GM19239 (cell line): ENCODE measurements at places on chromosomes 5 and 9.
A peak's percentile ranks its signal among the peaks of the same experiment; 100 is the strongest.

GRCh38 chr9:113993838-113994540, 84.1 kb downstream of the AMBP start:
- DNase-seq, result no peak

DNA sequence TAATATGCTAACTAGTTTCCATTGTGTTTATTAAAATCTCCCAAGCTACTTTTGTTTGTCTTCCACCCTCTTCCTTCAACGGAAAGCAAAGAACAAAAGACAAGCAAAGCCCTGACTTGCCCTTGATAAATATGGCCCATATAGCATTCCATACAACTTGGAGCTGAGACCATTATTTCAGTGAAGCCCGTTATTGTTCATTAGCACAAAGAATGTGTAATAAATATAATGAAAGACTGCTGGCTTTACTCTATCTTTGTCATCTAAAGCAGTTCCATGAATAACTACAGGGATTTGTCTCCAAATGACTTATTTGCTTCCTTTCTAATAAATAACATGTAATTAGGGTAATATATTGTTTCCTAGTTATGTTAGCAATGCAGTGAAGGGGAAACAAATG, 270.7 kb upstream of the TLE4 start:
- no peak for DNase-seq

DNA sequence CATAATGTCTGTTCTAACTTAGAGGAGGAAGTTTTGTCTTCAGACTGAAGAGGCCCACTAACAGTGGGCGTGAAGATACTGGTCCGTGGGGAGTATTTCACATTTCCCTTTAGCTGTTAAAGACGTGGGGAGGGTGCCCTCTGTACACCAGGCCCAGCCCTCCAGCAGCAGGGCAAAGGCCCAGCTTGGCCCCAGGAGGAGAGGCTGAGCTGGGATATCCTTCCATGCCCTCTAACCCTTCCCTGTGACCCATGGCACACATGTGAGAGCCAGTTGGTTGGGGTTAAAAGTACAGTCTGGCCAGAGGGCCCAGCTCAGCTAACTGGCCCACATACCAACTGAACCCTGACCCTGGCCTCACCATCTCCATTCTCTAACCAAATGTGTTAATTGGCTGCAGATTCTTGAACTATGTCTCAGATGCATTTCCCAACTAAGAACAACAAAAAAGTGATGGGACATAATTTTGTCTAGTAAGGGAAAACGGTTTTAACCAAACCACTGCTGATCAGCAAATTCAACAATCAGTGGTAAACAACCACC, 74.4 kb downstream of the LHFPL2 start:
- DNase-seq, result no peak

GRCh38 chr9:90801241-90801972, at the start of gene SYK:
Gene SYK, plus strand, starts transcription at chr9:90801819. Its CDS starts 42,080 bp downstream, at chr9:90843899.
- DNase-seq, result no peak

GRCh38 chr5:150142185-150142958, 13.3 kb downstream of the PDGFRB start:
- no peak for DNase-seq

DNA sequence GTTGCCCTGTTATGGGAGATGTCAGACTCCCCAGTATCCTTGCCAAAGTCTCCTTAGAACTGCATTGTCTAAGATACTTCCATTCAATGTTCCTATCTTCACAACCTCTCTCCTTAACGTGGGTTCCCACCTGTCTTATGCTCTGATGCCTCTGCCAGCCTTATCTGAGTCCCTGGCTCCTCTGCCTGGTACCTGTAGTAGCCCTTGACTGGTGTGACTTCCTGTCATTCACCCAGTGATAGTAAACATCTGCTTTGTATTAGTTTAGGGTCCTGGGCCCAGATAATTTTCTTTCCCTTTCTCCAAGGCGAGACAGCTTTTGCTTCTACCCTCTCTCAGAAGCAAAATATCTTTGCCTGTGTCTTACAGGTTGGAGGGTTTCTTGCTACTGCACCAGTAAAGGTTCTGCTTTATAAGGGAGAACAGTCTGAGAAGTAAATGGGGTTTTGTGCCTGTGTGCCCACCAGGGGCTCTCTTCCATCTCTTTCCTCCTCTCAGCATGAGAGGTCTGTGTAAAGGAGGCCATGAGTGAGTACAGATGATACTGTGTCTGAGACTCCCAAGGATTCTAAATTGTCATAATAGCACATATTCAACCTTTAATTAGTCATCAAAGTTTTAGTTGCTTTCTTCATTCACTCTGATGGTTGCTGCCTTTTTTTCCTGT, 220.8 kb downstream of the PRR16 start:
- no peak for DNase-seq

DNA sequence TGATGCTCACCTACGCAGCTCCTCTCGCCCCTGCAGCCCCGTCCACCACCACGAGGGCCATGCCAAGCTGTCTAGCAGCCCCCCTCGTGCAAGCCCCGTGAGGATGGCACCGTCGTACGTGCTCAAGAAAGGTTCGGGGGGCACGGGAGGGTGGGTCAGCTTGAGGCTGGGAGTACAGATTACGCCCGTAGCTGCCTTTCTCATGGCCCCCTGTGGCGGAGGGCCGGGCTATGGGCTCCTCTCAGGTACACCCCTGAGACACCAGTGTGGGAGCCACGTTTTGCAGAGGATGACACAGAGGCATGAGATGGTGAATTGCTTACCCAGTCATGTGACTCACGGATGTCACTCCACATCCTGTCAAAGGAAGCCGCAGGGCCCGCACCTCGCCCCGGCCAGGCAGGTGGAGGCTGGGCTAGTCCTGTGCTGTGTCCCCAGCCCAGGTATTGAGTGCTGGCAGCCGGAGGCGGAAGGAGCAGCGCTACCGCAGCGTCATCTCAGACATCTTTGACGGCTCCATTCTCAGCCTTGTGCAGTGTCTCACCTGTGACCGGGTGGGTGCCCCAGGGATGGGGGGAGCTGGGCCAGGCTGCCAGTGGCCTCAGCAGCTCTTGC, 33.7 kb downstream of the USP20 start:
- no peak for DNase-seq

DNA sequence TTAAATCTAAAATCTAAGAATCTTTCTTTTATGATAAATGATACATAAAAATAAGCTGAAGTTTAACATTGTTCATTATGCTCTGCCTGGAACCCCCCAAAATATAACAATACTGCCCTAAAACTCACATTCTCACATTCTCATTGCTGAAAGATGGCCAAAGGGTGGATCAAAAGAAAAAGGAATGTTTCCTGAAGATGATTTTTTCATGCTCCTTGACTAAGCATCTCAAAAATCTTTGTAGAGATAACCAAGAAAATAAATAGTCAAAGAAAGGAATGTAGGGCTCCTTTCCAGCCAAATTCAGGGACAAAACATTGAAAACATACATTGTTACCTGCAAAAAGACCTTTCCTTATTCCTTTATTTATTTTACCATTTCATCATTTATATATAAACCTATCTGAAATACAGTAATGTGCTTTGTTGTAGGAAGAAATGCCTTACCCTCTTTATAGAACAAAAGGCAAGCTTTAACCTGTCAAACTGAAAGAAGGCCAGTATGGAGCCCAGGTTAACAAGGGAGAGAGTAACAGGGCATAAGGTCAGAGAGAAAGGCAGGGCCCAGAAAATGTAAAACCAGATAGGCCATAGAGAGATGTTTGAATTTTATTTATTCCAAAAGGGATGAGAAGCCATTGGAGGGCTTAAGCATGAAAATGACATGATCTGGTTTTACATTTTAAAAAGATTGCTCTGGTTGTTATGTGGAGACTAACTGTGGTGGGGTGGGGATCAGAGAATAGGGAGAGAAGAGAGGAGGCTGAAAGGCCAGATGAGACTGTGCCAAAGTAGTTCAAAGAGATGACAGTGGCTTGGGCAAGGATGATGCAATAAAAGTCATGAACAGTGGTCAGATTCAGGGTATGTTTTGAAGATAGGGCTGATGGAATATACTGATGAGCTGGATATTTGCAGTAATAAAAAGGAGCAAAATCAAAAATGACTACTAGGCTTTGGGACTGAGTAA, 37.3 kb upstream of the CDK5RAP2 start:
- DNase-seq, result no peak

GRCh38 chr5:39264528-39264927, 45.2 kb upstream of the FYB1 start:
- peak; percentile 19 for DNase-seq

DNA sequence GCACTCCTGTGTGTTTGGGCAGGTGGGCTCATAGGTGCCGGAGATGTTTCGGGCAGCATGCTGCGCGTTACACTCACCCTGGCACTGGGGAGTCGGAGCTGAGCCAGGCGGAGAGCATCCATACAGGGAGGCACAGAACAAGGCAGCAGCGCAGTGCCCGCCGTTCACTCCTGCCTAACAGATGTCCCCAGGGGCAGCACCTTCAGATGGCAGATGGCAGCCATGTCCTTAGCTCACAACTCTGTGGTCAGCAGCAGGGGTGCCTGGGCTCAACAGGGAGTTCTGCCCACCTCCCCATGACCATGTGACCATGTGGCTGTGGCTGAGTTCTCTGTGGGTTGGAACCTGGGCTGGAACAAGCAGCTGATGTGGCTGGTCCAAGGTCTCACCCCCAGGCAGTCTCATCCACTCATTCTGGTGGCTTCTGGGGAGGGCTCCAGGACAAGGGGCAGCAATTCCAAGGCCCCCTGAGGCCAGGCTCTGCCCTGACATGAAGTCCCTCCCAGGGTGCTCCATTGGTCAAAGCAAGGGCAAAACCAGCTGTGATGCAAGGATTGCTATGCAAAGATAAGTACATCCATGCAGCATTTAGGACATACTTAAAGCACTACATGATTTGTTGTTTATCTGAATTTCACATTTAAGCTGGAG, 64.2 kb downstream of the MRPL36 start:
- DNase-seq, result no peak

GRCh38 chr9:135734616-135735144, 32.7 kb downstream of the KCNT1 start:
- DNase-seq, result no peak

- no peak for DNase-seq
These were observed 43.5 kb downstream of the SCAI start for GRCh38 chr9:125099816-125100215.

- DNase-seq, result no peak
These were observed 24.5 kb upstream of the FOCAD start for GRCh38 chr9:20659474-20659967.

DNA sequence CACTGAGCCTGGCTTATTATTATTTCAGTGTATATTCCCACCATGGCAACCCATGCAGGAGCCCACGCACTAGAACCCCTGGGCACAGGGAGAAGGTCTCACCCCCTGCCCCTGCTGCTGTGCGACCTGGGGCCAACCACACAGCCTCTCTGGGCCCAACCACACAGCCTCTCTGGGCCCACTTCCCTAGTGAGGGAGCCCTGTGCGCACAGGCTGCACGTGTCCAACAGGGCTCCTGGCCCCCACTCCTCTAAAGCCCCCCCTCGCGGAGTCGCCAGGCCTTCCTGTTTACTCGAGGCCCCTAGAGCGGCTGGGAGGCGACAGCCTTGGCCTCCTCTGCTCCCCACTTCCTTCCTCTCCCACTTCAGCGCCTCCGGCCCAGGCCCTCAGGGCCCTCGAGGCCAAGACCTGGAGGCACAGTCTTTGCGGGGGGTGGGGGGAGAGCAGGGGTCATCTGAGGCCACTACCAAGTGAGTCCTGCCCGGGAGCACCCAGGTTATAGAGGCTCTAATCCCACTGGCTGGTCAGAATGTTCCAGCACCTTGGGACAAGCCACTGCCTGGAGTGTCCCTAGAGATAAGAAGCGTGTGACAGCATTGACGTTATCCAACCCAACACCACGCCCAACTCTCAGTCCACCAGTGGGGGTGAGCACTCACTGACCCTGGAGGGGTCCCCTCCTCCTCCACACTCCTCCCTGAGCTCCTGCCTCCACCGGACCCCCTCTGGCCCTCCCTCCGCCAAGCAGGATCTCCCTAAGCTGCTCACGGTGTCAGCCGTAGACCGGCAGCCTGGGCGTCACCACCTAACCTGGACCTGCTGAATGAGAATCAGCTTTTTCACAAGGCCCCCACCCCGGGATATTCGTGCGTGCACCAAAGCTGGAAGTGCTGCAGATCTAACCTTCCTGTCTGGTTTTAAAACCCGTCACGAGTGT, 7.9 kb upstream of the ENG start:
- DNase-seq, result no peak

- no peak for DNase-seq
These were observed 1397.8 kb downstream of the PTPRD start for GRCh38 chr9:9215050-9215449.

GRCh38 chr5:167945542-167946384, 345.7 kb upstream of the WWC1 start:
- no peak for DNase-seq

DNA sequence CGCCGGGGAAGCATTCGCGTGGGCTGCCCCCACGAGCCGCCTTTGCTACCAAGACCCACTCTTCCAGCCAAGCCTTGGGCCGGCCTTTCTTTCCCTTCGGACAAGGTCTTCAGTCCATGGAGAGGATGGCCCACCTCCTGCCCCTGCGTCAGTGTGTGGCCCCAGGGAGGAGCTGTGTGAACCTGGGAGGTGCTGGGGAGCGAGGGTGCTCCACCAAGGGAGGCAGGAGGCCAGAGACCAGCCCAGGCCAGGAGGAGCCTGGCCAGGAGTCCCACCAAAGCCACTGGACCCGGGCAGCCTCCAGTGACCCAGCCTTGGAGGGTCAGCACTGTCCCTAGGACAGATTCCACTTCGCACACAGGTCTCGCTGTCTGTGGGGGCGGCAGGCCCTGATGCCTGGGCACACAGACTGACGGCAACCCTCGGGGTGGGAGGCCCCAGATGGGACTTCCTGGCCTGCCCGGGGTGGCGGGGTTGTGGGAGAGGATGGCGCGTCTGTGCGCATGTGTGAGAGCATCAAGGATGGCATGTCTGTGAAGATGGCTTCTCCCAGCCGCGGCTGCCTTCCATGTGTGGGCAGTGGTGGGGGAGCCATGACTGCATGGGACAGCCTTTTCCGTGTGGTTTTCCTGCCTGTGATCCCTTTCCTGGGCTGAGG, 113.3 kb upstream of the LPCAT1 start:
- no peak for DNase-seq

GRCh38 chr9:126287166-126287866, 39.3 kb upstream of the MVB12B start:
- no peak for DNase-seq

GRCh38 chr5:149410071-149410470, 31.0 kb upstream of the IL17B start:
- DNase-seq, result no peak

GRCh38 chr5:40605295-40605958, 74.3 kb upstream of the PTGER4 start:
- DNase-seq, result no peak

GRCh38 chr9:93267091-93267541, 83.2 kb downstream of the WNK2 start:
- DNase-seq, result peak; percentile 1

GRCh38 chr9:126536131-126536530, 77.6 kb upstream of the LMX1B start:
- DNase-seq, result no peak
